ENCODE measurements at places on chromosomes 2 and 18.

DNA sequence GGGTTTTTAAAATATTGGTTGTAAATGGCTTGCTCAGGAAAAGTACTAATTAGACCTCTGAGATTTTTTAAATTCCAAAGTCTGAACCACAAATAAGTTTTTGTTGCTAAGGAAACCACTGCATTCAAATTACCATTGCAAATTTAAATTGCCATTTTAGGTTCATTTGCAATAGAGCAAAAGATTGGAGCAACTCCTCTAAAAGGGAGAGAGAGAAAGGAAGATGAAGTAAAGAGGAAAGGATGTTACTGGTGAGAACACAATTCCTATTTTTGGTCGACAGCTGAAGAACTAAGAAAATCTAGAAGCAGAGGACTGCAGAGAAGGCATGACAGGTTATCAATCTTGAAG, 74.9 kb downstream of the FOXI3 start:
- no peak for DNase-seq
- H3K4me3 ChIP-seq, result no peak overlapping the region
- no peaks in the 10 kb centered on the region for H3K36me3 ChIP-seq
- no peaks in the 10 kb centered on the region for H3K27me3 ChIP-seq
- H3K27ac ChIP-seq, result no peak overlapping the region

DNA sequence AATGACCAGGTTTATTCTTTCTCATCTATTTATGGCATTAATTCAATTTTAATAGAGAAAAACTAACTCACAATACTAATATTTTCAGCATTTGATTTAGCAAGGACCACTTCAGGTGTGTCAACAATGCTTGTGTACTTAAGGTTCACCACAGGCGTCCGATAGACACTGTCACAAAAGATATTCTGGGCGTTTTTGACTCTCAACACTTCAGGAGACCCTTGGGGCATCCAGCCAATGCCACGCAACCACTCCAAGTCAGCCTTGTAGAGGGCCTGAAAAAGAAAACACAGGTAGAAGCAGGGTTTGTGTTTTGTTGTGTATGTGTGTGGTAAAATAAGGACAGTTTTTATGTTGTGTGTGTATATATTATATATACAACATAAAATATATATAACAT, 158.2 kb downstream of the NEB start:
- H3K4me1 ChIP-seq, result no peaks in the 10 kb centered on the region
- no peak for DNase-seq
- no peaks in the 10 kb centered on the region for H3K36me3 ChIP-seq
- no peaks in the 10 kb centered on the region for H3K27me3 ChIP-seq

DNA sequence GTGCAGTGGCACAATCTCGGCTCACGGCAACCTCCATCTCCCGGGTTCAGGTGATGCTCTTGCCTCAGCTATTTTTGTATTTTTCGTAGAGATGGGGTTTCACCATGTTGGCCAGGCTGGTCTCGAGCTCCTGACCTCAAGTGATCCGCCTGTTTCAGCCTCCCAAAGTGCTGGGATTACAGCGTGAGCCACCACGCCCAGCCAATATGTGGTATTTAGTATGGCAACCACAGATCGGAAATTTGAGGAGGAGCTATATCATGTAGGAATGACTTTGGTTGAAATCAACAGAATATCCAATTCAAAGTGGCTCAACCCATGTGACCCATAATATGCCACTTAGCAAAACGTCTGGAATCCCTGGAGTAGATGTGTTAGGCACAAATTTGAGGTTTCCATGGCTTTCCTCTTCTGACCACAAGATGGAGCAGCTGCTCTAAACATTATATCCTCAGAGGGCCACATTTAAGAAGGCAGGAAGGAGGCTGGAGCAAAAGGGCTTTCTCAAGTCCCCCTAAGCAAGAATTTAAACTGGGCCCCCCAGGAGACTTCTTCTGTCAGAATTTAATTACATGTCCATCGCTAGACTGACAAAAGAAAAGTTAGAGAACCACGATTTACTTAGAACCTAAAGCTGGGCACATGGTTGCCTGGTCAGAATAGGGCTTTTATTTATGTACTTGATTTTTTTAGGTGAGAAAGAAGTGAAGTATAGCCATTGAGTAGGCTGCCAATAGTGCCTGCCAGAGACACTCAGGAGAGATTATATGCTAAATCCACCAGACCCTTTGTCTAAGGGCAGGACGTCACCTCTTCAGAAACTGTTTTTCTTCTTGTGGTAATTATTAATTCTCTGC, 49.6 kb upstream of the ITSN2 start:
- H3K4me3 ChIP-seq, result no peak overlapping the region
- peak; percentile 91 for DNase-seq
- H3K27ac ChIP-seq, result no peak overlapping the region
- H3K27me3 ChIP-seq, result no peaks in the 10 kb centered on the region
- H3K4me1 ChIP-seq, result peaks cover 3% of the 10 kb centered on the region

DNA sequence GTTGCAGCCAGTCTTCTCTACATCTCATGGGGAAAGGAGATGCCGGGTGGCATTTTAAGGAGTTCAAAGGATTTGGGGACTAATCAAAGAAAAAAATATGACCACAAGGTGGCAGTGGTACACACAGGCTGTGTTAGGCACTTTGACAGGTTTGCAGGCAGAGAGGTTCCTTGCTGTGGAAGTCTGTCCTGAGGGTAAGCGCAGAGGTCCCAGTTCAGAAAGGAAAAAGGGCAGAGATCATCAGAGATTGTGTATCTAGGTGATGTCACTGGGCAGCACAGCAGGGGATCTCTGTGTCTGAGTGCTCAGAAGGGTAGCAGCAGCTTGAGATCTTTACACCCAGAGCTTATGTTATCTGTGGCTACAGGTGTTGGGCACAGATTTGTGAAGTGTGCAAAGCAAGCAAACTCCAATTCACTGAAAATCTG, 231.4 kb downstream of the LRRTM1 start:
- DNase-seq, result peak; percentile 56
- H3K4me1 ChIP-seq, result no peaks in the 10 kb centered on the region
- no peak overlapping the region for H3K4me3 ChIP-seq
- H3K27ac ChIP-seq, result no peak overlapping the region
- no peaks in the 10 kb centered on the region for H3K27me3 ChIP-seq
- no peaks in the 10 kb centered on the region for H3K36me3 ChIP-seq

DNA sequence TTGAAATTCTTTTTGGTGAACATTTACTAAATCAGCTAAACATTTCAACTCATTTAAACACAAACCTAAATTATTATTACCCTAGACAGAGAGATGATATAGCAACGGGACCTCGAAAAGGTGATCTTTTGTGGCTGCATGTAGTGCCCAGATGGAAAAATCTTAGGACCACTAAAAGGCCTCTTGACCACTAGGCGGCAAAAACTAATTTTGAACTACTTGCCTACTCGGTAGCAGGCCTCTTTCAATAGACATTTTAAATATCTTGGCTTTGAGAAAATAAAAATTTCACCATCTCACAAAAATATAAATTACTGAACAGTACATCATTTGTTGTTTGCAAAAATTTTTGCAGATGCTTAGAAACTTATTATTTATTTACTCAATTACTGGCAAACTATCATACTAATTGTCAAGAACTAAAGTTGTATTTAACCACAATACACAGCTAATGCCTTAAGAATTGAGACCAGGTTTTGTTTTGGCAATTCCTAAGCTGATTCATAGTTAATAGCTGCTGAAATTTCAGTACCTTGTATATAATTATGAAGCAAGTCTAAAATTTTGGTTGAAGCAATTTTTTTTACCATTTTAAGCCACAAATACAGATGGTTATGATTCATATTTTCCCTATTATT, 9.4 kb downstream of the COL3A1 start:
- H3K27ac ChIP-seq, result peak overlapping the region; percentile 42
- no peaks in the 10 kb centered on the region for H3K36me3 ChIP-seq
- DNase-seq, result no peak
- no peaks in the 10 kb centered on the region for H3K27me3 ChIP-seq

- no peak for DNase-seq
- no peaks in the 10 kb centered on the region for H3K36me3 ChIP-seq
- no peaks in the 10 kb centered on the region for H3K27me3 ChIP-seq
- no peak overlapping the region for H3K4me3 ChIP-seq
Observed at GRCh38 chr2:142082368-142082767, 48.4 kb downstream of the LRP1B start.

All from spinal cord (tissue), 10 donors.